A673 (cell line): ENCODE measurements at places on chromosomes 3 and 15.

GRCh38 chr3:48655606-48656005, 7.1 kb downstream of the CELSR3 start:
- no peak for DNase-seq

- DNase-seq, result peak; percentile 23
Measured at GRCh38 chr3:142808103-142808917, 80.6 kb downstream of the PCOLCE2 start.

GRCh38 chr15:81117136-81117535, 16.9 kb upstream of the CFAP161 start:
- no peak for DNase-seq

- no peak for DNase-seq
Measured at GRCh38 chr3:158768361-158768787, 33.5 kb upstream of the MFSD1 start.

- DNase-seq, result no peak
Measured at GRCh38 chr3:149843502-149843901, 30.5 kb downstream of the RNF13 start.

DNA sequence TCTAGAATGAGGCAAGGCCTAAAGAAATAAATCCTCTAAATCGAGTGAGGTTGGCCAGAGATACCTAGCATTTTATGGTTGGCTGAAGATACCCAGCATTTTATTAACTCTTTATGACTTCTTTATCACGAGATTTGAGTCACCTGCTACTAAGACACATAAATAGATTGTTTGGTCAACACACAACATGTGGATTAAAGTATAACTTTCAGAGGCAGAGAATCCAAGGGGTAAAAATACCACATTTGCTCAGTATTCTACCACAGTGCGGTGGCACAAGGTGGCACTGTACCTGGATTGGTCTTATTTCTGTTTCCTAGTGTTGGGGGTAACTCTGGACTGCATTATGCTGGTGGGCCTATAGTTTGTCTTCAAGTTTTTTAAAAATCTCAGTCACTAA, 27.0 kb upstream of the VILL start:
- no peak for DNase-seq
